Cortex of kidney (tissue), 1 donor: ENCODE measurements at places on chromosomes 2 and 18.

DNA sequence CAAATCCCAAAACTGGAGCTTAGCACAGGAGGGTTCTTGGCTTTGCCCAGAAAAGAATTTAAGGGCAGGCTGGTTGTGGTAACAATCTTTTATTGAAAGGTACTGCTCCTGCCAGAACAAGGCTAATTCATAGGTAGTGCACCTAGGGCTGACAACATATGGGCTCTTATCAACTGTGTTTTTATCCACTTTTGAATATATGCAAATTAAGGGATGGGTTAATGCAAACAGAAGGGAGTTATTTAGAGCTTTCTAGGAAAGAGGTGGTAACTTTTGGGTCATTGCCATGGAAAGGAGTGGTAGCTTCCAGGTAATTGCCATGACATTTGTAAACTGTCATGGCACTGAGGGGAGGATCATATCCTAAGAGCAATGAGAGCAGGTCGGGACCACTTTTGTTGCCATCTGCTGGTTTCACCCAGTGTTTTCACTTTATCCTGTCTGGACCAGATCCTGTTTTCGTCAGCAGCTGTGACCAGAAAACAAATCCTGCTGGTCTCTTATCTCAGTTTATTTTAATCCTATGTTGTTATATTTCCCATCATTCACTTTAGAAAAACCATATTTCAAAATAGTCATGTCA is 981 bp downstream of the C2orf66 start:
- DNase-seq: no peak

GRCh38 chr2:188478724-188479123 is 187.1 kb downstream of the GULP1 start:
- no peak for DNase-seq

GRCh38 chr2:240972636-240973521 is 25.5 kb upstream of the SNED1 start:
- DNase-seq: no peak

DNA sequence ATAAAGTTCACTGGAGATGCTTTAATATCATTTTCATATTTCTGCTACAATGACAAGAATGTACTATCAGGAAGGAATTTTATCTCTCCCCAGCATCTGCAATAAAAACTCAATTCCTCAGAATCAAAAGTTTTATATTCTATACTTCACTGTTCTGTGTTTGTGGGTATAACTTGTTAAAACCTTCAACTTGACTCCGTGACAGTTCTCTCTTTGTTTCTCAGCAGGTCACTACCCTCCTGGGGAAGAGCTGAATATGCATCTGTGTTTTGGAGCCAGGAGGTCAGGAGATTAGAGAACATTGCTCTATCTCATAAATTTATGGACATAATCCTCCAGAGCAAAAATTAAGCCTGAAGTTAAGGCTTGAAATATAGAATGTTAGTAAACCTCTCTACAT is 411.4 kb downstream of the TRIB2 start:
- DNase-seq: no peak

GRCh38 chr2:121128741-121129659 is 156.0 kb downstream of the TFCP2L1 start:
- no peak for DNase-seq

DNA sequence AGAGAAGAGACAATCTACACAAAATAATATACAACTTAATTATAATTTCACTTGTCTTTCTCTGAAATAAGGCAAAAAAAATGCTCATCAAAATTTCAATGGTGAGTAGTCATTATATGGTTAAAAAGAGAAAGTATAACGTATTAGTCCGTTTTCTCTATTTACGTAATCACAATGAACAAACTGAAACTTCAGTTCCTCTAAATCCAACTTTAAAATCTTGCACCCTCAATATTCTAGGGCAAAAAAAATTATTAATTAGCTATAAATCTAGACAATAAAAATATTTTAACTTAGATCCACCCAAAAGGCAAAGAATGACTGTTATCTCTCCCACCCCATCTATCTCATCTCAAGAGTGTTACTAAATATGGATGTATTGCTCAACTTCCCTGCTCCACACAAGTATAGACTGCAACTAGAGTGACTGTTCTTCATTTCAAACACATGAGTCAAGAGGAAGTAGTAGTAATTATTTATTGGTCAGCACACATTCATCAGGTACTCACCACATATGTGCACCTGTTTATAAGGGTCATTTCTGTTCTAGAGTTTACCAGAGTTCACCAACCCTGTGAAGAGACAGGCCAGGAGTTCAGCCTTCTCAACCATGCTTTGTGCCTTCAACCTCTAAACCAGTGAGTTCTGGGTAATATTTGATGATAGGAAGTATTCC is 36.4 kb downstream of the STK39 start:
- DNase-seq: no peak

DNA sequence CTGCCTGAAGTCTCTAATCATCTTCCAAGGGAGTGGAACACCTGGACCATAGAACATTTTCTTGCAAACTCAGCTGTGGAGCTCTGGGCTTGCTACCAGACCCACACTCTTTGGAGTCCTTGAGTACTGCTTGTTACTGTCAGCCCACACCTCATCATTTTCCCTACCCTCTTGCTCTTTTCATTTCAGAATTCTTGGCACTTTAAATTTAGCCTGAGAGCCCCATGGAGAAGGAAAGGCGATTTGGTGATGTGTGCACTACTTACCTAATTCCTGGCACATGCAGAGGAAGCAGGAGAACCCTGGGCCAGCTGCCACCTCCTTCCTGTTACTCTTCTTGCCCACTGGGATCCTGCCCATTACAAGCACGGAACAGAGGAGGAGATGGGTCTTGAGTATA is 31.7 kb downstream of the TMEM178A start:
- DNase-seq: no peak

DNA sequence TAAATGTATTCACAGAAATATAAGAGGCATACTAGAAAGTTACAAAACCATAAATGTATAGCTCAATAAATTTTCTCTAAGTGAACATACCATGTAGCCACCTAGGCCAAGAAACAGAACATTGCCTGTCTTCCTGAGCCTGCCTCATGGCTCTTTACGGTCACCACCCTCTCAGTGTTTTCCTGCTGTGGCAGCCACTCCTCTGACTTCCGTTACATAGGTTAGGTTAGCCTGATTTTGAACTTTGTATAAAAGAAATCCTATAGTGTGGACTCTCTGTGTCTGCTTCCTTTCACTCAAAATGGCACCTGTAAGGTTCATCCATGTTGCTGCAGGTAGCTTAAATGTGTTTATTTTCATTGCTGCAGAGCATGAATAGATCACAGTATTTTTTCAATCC is 11.6 kb upstream of the ST3GAL5 start:
- no peak for DNase-seq
